ENCODE measurements at places on chromosomes 7 and 10.
A peak's percentile ranks its signal among the peaks of the same experiment; 100 is the strongest.

GRCh38 chr10:25336330-25336729, 161.5 kb downstream of the GPR158 start:
- DNase-seq: no peak

- no peak for DNase-seq
Measured at GRCh38 chr10:123759501-123760031, 93.4 kb downstream of the GPR26 start.

DNA sequence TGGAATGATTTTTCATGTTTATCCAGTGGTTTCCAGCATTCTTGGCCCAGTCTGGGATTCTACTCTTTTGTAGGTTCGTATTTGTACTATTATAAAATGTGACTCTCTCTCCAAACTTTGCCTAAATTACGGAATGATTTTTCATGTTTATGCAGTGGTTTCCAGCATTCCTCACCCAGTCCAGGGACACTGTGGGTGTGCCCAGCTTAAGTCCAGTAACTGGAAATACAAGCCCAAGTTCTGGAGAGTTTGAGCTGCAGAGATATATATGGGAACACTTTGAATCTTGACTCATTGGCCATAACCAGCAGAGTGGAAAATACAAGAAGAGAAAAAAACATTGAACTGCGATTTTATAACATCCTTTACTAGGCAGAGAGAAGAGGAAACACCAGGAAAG, 5.9 kb upstream of the MAGI2 start:
- no peak for DNase-seq

DNA sequence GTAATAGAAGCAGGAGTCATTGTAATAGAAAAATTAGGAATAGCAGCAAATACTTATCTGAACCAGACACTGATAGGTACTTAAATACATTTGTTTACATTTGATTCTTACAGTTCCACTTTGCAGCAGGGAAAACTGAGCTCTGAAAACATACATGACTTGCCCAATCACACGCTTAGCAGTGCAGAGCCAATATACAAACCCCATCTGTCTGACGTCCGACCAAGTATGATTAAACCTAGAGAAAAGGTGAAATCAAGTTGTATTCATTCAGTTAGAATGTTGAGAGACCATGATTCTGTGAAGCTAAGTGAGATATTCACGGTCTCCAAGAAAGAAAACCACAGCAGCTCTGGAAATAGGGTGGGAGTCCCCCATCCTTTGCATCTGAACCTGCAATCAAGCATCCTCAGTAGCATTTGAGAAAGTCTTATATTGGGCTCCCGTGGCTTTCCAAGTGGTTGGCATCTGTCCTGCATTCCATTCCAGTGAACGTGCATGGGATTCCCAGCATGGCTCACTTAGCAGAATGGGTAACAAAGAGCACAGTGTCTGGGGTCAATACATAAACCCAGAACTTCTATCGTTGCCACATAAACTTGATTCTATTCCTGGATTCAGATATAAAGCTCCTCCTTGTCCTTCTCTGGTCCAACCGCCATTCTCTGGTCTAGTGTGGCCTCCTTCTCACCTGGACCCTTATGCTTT, 148.7 kb upstream of the RSU1 start:
- DNase-seq: no peak

- peak; percentile 55 for DNase-seq
Measured at GRCh38 chr7:130959743-130960207, 225.8 kb upstream of the KLF14 start.

DNA sequence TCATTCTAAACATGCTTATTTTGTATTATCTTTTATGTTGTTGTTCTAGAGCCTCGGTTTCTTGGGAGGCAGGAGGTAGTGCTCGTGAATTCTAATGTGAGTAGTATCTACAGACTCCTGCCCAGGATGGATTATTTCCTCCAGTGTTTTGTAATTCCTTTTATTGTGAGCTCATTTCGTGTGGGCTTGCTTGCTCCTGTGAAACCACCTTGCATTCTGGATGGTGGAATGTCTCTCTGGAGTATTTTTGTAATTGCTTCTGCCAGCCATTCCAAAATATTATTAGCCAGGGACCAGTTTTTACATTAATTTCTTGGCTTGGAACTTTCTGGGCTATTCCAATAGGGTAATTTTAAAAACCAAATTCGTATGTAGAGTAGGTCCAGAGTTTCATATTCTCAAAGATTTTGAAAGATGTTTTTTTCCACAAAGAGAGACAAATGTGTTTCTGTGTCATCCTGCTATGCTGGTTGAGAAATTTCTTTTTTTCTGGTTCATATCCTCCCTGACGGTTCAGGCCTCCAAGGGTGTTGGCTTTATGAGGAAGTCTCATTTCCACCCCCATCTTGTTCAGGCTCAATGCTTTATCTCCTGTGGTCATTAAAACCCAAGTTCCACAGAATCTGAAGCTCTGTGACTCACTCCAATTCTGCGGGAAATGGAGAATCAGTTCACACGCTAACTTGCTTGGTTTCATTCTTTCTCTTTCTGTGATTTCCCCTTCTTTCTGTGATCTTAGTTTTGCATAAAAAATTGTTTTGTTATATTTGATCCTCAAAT, 41.7 kb upstream of the CALD1 start:
- no peak for DNase-seq
